NCI-H524 treated with DMSO at 0.1 percent for 48 hours (cell line): ENCODE measurements at places on chromosomes 7 and 10.

GRCh38 chr7:31249671-31250070 is 90.9 kb downstream of the NEUROD6 start:
- no peak for DNase-seq

DNA sequence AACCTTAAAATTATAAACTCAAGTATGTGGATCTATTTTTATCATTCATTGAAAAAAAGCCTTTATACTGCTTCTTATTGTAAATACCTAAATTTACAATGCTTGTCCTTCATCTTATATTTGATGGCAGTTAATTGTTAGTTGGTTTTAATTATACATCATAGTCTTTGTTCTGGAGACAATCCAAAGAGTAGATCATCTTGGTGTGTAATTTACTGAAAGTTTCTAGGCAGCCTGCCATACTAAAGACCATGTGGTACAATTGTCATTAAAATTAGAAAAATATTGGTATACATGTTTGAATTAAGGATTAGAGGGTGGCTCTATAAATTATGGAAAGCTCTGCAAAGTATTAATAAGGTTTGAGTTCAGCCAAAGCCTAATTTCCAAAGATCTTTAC is 231.4 kb downstream of the KCND2 start:
- no peak for DNase-seq

GRCh38 chr7:20260223-20260622 is 43.0 kb upstream of the MACC1 start:
- DNase-seq, result no peak

GRCh38 chr10:121064491-121064890 is 213.3 kb downstream of the WDR11 start:
- peak; percentile 66 for DNase-seq

DNA sequence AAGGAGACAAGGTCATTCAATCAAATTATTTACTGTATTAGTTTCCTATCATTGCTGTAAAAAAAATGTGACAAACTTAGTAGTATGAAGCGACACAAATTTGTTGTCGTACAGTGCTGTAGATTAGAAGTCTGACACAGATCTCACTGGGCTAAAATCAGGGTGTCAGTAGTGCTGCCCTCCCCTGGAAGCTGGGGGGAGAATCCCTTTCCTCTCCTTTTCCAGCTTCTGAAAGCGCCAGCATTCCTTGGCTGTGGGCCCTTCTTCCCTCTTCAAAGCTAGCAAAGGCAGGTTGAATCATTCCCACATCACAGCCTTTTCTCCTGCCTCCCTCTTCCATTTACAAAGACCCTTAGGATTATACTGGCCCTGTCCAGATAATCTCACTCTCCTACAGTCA is 28.0 kb downstream of the VPS41 start:
- no peak for DNase-seq

- DNase-seq, result no peak
These were observed 59.7 kb downstream of the HIPK2 start for GRCh38 chr7:139718141-139718540.
